GM04504 (cell line): ENCODE measurements at places on chromosomes 6 and 20.

GRCh38 chr6:34235307-34236130 is 1.2 kb upstream of the HMGA1 start:
- no peak for DNase-seq

DNA sequence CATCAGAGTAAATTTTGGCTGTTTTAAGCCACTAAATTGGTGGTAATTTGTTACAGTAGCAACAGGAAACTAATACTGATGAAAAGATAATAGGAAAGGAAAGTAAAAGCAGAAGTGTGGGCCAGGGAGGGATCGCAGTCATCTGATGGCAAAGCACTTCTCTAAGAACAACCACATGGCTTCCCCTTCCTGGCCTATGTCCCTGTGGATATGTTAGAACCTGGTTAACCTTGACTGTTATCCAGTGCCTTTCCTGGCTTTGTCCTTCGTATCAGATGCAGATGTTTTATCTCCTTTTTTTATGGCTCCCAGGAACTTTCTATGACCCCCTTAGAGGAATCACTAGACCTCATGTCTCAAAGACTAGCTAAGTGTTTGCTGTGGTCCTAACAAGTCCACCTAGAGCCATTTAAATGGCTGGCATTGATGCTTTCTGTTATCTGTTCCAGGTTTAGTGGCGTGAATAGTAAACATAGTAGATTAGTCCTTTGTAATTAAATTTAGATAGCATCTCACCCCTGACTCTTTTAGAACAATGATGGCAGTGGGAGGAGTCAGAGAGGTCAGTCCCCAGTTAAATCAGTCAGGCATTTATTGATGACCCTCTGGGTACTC is 79.2 kb upstream of the PHACTR2 start:
- DNase-seq = no peak

DNA sequence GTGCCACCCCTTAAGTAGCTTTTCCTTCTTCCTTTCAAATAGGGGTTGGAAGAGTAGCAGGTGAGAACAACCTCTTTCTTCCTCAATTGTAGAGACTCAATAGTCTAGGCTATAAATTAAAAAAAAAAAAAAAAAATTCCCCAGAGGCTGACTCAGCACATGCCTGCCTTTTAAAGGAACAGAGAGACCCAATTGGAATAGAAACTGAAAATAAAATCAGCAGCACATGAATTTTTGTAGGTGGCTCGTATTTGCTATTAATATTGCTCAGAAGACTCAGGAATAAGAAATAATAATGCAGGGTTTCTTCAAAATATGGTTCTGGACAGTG is 19.3 kb downstream of the TOP1 start:
- no peak for DNase-seq

DNA sequence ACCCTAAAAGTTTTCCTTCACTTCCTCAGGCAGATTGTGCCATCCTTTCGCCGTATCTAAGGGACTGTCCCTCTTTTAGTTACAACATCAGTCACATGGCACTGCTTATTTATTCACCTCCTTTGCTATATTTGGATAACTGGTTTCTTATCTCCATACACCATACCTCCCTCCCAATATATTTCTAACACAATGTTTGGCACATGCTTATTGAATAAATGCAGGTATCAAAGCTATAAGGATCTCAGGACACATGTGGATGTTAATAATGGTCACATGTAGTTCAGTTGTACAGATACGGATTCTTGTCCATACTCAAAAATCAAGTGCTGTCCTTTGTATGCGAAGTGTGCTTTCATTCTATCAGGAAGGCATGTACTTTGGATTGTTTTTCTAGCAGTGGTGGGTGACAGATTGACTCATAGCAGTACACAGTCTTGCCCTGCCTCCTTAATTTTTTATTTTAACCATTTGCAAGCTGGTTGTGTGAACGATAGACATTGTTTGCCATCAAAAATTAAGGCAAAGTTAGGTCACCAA is 407.1 kb upstream of the RUNX2 start:
- no peak for DNase-seq

DNA sequence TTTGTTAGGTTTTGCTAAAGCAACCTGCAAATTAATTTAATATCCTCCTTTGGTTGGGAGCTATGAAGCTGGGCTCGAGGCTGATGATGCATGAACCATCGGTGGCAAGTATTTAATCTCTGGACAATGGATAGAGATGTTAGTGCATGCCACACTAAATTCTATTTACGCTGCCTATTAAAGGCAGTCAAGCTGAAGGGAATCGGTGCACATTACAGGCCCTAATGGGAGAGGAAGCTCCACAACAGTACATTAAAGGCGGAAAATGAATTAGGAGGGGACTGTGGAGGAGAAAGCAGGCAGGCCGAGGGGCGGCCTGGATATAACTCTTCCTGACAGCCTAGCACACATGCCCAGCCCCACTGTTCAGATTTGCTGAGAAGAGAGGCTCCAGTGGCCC is 132.4 kb upstream of the MAFB start:
- DNase-seq = no peak

DNA sequence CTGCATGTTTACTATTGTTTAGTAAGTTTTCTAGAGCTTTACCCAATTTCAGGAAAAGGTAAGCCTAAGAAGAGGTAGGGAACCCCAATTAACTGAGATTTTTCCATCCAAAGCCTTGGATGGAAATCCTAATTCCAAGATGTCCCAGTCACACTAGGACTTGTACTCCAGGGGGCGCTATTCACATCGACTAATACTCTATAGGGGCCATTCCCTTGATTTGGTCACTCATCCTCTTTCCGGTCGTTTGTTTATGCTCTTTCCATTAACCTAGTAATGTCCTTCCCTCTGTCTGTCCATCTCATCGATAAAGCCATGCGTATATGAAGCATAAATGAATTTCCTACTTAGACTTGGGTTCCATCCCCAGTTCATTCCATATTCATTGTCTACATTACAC is 80.8 kb upstream of the FUCA2 start:
- DNase-seq = no peak

- no peak for DNase-seq
These were observed 31.5 kb upstream of the TGM2 start for GRCh38 chr20:38196592-38196991.

GRCh38 chr20:60693496-60694133 is 558.4 kb upstream of the CDH4 start:
- no peak for DNase-seq

GRCh38 chr6:15691250-15691869 is 28.5 kb upstream of the DTNBP1 start:
- DNase-seq = peak; percentile 80

DNA sequence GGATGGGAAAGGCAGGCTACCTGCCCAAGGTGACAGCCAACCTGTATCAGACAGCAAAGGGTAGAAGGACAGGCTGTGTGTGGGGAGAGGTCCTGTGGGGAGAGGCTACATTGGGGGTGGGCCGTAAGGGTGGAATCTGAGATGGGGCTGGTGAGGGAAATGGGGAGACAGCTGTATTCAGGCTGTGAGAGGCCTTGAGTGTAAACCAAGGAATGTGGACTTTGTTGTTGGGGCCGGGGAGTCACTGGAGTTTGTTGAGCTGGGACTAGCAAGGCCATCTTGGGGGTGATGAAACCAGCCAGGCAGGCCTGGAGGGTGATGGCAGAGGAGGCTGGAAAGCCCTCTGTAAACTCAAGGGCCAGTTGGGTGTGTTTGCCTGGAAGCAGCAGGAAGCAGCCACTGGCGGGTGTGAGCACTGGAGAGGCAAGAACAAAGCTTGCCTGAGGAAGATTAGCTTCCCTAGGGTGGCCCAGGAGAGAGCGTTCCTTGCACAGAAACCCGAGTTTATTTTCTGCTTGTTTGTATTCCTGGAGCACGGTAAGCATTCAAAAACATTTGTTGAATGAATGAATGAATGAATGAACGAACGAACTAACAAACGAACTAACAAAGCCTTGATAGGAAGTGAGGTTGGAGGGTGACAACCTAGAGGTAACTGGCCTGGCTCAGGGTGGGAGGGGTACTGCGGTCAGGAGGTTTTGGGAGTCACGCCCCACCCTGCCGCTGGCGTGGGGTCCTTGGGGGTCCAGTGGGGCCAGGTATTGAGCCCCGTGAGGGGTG is 18.9 kb downstream of the TTBK1 start:
- DNase-seq = no peak

- DNase-seq = no peak
These were observed 2.6 kb upstream of the ZBP1 start for GRCh38 chr20:57622579-57623381.

DNA sequence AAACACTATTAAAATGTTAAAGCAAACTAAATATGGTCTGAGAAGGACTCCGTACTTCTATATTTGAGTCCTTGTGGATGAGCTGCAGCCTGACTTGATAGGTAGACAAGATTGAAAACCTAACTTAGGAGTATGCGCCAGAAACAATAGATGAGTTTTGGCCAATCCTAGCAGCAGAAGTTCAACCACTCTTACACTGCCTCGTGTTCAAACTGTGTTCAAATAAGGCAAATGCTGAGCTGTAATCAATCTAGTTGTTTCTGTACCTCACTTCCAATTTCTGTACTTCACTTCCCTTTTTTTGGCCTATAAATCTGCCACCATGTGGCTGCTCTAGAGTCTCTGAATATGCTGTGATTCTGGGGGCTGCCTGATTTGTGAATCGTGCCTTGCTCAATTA is 13.2 kb upstream of the SERINC1 start:
- no peak for DNase-seq

DNA sequence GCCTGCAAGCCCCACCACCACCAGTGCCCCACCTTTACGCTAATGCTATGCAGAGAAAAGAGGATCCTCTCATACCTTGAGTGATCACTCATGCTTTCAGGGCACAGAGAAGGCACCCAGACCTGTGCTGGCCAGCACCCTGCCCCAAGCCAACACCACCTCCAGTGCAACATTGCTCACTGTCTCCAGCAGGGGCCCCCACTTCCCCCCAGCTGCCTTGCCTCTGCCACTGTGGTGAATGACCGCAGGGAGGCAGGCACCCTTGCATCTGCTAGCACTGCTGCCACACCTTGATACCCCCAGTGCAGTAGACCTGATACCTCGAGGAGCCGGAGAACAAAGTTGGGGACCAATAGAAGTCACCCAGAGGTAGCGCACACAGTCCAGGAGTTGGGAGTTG is 139.2 kb upstream of the PLN start:
- DNase-seq = no peak

DNA sequence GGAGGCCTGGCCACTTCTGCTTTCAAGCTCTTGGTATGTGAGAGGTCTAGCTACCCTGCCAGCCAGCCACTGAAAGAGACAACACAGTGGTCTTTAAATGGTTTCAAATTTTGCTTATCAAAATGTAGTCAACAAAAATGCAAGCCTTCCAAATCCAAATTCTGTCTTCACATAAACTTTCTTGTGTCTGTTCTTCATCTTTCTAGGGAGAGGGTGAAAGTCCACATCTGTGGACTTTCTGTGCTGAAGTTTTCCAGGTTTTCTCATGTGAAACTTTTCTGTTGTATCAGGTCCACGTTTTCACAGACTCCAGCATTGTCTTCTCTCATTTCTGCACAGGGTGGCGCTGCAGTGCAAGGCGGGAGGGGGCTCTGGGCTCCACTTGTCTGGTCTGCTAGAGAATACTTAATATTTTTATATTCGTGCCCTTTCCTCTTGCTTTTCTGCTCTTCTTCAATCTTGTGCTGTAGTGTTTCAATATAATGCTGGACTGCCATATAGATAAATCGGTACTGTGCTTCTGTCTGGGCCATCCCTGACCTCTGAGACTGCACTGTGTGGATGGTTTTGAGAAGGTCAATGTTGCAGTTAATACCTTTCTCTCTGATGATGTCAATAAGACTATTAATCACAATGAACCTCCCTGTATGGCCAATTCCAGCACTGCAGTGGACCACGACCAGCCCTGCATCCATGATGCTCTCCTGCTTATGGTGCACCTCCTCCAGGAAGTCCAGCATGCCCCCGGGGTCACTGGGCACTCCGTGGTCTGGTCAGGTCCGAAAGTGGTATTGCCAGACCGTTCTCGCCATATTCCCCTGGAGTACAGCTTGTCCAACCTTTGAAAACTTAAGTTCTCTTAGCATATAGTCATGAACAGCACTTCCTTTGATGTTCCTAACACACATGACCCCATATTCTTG is 161.6 kb upstream of the TNFAIP3 start:
- peak; percentile 29 for DNase-seq

DNA sequence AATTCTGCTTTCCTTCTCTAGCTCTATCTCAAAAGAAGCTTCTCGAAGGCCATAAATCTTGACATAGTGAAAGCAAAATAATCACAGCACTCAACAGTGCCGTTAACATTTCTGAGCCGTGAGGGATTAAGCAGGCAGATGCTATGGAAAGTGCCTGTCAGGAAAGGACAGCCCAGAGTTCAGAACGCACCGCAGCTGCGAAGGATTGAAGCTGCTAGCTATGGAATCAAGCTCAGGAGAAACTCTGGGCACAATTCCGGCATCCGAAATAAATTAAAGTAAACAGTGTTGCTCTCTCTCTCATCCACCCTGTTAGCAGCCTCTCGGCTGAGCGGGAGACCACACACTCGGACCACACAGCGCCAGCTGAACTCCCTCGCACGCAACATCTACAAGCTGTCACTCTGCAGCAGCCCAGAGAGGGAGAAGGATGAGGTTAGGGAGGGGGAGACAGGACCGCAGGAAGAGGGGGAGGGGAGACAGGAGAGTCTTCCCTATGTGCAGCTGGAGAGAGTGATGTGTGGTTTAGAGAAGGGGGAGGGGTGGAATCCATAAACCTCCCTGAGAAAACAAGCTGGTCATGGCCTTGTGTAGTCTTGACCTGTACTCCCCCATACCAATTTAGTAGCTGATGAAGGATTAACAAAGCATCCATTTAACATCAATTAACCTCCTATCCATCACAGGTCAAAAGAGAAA is 9.0 kb downstream of the EXOC2 start:
- peak; percentile 42 for DNase-seq

- no peak for DNase-seq
These were observed 4.2 kb downstream of the SRSF3 start for GRCh38 chr6:36598326-36598725.

DNA sequence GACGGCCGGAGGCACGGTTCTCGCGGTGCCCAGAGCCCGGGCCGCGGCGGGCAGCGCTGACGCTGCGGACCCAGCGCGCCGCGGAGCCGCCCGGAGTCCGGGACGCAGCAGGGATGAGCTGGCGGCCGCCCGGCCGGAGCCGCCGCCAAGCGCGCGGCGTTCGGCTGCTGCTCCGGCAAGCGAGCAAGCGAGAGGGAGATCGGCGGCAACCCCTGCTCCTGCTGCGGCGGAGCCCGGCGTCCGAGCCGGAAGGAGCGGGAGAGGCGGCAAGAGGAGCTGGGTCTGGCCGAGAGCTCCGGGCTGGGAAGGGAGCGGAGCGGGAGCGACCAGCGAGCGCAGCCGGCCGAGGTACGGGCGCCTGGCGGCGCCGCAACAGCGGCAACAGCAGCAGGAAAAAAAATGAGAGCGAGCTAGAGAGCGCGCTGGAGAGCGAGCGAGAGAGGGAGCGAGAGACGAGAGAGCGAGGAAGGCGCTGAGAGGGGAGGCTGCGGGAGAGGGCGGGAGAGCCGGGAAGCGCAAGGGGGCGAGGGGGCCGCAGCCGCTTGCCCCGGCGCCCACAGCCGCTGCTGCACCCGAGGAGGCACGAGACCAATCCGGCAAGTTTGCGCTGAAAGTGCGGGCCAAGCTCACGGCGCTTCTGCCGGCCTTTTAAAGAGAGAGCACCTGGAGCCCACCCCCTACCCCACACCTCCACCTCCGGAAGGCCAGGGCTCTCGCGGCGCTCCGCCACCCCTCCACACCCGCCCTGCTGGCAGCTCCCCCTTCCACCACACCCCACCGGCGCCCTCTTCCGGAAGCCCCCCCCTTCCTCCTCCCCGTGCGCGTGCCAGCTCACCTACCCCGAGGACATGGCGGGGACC is 496 bp downstream of the GRM4 start:
- peak; percentile 26 for DNase-seq

- no peak for DNase-seq
These were observed 596.1 kb upstream of the CITED2 start for GRCh38 chr6:139970591-139970991.

- no peak for DNase-seq
These were observed 476 bp upstream of the BCKDHB start for GRCh38 chr6:80105972-80106417.
